ENCODE measurements at places on chromosomes 11 and 22. TPM values are rescaled to one million over a fixed set of nuclear protein-coding genes. Genes with fewer than 3 reads are reported as not detected.

PTPN5 gene
- not detected for total RNA-seq

DNA sequence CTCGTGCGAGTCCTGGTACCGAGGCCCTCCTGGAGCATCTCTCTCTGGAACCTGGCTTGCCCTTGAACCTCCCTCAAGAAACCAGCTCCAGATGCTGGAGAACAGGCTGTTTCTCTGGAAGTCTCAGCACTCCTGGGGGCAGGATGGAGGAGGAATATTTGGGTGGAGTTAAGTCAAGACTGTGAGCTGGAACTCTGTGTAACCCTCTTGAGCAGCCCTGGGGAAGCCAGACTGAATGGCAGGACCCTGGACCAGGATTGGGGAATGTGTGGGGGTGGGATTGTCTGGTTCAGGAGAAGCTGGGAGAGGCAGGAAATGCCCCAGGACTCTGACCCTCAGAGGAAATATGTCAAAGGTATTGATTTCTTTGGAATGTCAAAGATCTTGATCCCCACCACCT lies 7.7 kb downstream of the CREB3L1 start:
- no peak for DNase-seq

TOM1 gene
- total RNA-seq, result 30.9 TPM

DNA sequence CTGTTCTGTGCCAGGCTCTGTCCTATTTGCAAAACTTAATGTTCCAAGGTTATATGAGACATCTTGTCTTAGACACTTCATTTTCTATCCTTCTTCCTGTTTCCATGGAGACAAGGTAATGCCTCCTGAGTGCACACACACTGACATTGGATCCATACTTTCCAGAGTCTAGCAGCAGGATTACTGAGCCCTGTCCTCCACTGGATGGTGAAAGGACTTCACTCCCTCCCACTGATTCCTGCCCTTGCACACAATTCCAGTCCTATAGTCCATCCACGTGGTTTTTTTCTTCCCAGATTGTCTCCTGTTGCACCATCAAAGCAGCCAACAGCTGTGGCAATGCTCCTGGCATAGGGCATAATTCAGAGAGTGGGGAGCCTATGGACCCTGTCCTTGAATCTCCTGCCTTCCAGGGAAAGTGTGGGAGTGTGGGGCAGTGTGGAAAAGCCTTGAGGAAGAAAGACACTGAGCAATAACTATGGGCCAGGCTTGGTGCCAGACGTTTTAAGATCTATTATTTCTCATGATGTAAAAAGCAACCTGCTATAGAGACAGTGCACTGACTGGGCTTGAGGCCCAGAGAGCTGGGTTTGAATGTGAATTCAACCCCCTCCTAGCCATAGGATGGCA lies 31.3 kb downstream of the SERPINH1 start:
- DNase-seq, result no peak

- no peak for DNase-seq
Observed at GRCh38 chr11:122681070-122681469, 25.5 kb downstream of the UBASH3B start.

DNA sequence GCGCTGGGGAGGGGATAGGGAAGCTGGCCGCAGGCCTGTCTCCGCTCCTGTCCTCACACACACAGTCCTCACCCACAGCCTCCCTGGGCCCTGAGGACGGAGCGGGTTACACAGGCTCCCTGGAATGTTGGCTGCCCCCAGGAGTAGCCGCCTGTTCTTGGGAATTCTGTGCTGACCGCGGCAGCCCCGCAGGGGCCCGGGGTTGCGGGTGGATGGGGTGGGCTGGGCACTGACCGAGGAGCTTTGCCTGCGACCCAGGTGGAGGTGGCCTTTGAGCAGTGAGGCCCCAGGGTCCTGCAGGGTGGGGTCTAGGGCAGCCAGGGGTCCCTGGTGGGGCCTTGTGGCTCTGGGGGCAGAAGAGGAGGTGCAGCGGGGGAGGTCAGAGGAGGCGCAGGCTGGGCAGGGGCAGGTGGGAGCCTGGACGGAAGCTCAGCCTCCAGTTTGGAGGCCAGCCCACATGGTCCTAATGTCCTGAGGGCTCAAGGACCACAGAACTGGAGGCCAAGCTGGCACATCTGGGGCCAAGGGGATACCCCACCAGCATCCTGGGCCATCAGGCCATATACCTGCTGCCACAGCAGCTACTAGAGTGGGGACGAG lies 6.6 kb upstream of the MRGPRG start:
- DNase-seq, result no peak

GRCh38 chr22:35634015-35634414 lies 14.2 kb upstream of the APOL6 start:
- DNase-seq, result no peak

DNA sequence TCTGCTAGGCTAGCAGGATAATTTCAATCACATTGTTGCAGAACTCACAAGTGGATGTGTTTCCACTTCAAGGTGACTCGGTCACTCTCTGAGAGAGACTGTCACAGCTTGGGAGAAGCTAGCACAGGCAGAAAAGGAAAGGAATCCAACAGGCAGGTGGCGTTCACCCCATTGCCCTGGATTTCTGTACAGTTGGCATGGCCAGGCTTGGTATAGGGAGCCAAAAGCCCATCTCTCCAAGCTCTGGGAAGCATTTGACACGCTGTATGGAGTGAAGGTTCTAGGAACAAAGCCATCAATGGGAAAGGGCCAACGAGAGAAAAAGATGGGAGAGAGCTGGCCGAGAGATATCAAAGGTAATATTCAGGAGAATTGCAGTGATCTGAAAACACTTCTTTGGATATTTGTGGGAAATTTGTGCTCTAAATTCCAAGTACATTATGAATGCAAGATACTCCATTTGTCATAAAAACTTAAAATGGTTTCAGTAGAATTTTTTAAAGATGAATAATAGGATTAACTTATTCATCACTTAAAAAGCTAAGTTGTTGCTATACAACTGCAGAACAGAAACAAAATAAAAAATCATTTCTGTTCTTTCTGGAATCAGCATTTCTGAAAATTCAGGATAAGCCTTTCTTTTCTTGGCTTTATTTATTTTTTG lies 223.5 kb upstream of the NTM start:
- peak; percentile 41 for DNase-seq

RAC2 gene
- 57.2 TPM for total RNA-seq

GRCh38 chr11:81946831-81947230 lies 786.8 kb downstream of the FAM181B start:
- no peak for DNase-seq

DKK3 gene
- total RNA-seq, result 616 TPM

- DNase-seq, result no peak
Observed at GRCh38 chr22:39593066-39593930, 22.7 kb downstream of the CACNA1I start.

- DNase-seq, result peak; percentile 59
Observed at GRCh38 chr22:27420817-27421361, 380.7 kb downstream of the MN1 start.

DNA sequence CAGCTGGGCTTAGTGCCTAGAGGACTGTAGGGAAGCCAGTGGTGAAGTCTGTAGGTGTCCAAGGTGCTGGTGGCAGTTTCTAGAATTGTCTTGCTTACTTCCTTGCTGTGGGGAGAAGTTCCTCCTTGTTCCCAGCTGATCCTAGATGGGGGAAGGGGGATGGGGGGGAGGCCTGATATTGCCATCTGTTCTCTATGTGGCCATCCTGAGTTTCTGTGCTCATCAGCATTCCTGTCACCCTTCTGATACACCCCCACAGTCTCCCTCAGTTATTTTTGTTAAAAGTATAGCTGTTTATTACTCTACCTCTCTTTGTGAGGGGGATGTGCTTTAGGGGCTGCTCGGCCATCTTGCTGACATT lies 36.5 kb downstream of the MADD start:
- DNase-seq, result no peak

- peak; percentile 81 for DNase-seq
Observed at GRCh38 chr11:116772443-116773202, at the start of gene BUD13. TSS of gene BUD13 (minus strand) at chr11:116772987. CDS start at chr11:116772964, 23 bp downstream.

Data from HFFc6 (cell line).